AG04449 (cell line): ENCODE measurements at places on chromosomes 6 and 20.

DNA sequence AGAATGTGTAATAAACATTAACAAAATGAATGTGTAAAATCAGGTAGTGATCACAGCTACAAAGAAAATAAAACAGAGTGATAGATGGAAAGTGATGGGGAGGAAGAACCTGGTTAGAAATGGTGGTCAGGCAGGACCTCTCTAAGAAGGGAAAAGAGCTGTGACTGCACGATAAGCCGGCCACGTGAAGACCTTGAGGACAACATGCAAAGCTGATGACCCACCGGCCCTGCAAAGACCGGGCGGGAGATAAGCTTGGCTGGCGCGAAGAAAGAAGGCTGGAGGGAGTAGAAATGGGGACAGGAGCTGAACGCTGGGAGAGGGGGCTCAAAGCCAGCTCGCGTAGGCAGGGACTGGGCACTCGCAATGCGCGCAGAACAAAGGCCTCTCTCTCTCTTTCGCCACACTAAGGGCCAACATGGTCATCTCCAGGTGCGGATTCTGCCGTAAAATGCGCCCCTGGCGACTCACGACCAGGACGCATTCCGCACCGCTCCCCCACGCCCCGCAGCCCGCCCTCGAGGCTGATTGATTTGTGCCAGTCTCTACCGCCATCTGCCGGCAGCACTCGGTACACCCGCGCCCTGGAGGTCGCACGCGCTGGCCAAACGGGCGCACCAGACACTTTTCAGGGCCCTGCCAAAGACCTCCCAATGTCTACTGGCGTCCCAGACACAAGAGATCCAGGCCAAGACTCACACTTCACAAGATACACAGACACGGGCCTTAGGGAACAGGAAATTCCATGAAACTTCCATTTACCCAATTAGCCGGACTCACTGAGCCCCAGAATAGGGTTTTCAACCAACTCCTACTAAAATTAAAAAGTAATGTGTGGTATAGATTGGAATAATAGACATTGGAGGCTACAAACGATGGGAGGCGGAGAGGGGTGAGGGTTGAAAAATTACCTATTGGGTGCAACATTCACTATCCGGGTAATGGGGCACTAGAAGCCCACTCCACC lies 9.4 kb downstream of the DEFB132 start:
- no peak for DNase-seq

DNA sequence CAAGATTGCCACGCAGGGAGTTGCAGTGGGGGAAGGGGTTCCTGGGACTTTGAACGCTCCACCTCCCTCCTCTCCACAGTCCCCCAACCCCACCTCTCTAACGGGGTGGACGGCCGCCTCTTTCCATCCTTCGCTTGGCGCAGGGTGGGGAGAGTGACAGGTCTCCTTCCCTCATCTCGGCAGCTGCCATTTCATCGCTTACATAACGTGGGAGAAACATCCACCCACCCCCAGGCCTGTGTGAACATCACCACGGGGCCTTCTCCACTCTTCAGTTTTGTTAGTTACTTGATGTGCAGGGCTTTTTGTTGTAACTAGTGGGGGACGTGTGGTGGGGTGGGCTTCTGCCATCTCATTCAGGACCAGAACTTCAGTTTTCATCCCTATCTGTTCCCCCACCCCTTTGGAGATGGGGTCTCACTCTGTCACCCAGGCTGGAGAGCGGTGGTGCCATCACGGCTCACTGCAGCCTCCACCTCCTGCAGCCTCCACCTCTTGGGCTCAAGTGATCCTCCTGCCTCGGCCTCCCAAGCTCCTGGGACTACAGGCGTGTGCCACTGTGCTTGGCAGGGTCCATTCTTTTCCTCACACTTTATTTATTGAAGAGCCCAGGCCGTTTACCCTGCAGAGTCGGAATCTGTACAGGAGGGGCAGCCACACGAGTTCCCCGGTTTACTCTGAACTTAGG lies 17.7 kb downstream of the RTEL1 start:
- DNase-seq: no peak

DNA sequence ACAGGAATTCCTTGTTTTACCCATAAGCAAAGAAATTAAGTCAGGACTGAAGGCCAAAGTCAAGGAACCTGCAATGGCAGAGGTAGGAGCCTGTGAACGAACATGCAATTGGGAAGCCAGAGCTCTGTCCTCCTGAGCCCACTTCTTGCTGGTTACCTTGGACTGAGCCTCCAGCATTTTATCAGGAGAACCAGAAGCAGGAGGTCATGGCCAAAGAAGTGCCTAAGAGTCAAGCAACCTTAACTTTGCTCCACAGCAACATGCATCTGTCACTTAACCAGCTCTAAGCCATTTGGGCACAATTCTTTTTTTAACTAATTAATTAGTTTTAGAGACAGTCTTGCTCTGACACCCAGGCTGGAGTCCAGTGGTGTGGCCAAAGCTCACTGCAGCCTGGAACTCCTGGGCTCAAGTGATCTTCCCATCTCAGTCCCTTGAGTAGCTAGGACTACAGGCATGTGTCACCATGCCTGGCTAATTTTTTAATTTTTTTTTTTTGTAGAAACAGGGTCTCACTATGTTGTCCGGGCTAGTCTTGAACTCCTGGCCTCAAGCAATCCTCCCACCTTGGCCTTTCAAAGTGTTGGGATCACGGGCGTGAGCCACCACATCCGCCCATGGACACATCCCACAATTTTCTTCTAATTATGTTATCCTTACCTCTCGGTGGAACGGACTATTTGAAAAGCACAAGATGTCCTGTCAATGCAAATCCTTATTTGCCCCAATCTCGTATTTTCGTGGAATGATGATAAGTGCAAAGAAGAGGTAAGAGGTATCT lies 334.2 kb downstream of the CD83 start:
- DNase-seq: no peak

DNA sequence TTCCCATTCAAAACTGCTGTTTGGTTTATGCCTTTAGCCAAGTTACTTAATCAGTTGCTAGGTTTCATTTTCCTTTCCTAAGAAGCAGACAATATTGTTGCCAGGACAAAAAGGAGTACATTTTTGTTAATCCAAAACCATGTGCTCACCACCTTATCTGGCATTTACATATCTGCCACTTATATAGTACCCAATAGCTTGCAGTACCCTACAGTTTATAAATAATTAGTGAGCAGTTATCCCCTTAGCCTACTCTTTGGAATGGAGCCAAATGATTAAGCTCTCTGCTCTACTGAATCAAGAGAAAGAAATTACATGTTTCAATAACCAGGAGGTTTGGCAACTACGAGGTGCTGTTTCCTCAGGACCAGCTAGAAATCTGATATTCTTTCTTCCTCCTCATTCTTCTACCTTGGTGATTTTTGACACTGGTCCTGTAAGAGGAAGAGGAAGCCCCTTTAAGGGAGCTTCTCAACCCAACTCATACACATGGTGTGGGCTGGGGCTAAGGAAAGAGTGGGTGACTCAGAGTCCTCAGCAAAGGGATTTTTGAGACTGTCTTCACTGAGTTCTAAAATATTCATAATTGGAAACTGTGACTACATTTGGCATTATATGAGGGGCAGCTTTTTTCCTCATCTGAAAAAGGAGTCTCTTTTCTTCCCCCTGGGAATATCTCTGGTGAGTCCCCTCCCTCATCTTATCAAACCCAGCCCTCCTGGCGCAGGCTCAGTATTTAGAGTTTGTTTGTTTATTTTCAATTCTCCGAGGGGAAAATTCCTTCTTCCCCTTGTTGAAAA lies 1.5 kb downstream of the ZNFX1 start:
- no peak for DNase-seq

DNA sequence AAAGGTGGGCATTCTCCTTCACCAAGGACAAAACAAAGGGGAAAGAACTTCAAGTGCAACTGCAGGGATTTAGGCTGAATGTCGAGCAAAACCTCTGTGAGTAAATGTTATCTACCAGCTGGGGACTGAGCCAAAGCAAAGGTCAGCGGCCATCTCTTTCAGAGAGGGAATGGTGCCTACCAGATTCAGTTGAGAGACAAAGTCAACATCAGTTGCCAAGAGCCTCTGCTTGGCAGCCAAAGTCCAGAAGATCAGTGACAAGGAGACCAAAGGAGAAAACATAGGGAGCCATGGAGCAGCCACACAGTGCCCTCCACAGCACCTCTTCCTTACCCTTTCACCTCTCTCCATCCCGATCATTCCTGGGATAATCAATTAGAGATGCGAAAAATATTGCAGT lies 472.5 kb downstream of the KIF16B start:
- no peak for DNase-seq

DNA sequence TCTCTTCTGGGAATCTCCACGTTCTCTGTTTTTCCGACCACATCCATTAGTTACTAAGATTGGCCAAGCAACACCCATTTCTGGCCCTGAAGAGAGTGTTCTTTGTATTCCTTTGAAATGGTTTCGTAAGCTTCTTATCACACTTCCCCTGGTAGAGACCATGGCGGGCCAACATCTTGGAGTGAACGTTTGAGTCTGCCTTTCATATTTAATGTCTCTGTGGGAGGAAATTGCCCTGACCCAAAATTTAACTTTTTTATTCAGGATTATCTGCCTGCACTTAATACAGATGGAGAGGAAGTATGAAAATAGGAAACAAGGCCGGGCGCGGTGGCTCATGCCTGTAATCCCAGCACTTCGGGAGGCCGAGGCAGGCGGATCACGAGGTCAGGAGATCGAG lies 177.0 kb upstream of the SNX9 start:
- DNase-seq: no peak

- DNase-seq: no peak
Measured at GRCh38 chr6:26065952-26066380, 21.3 kb upstream of the HFE start.

- no peak for DNase-seq
Measured at GRCh38 chr6:89963391-89963790, 69.1 kb downstream of the GJA10 start.

DNA sequence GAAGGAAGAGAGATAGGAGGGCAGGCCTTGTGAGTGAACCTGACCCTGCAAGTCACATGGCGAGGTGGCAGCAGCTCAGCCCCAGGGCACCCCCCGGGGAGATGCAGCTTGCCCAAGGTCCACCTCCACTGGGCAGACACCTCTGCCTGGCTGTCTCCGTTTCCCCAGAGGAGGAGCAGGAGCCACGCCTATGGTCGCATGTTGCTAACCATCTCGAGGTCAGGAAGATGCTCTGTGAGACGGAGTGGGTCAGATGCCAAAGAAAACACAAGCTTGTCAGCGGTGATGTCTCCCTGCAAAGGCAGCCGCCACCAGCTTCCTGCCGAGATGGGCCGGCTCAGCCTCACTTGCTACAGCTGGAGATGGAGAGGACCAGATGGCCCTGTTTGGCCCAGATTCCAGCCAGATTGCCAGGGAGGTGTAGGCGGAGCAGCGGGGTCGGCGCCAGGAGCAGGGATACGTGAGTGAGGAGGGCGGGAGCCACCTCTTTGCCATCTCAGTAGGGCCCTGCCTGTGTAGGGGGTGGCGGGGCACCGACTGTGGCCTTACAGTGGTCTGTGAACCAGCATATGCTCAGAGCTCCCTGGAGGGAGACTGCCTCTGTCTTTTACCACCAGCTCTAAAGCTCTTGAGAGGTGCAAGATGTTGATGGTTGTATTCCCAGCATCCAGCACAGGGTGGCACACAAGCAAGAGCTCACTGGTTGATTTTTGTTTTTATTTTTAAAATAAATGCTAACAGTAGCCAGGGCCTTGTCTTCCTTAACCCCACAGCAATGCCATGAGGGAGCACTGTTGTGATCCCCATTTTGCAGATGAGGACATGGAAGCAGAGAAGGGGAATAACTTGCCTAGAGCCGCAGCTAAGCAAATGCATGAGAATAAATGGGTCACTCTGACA lies 42.9 kb upstream of the FAM83D start:
- DNase-seq: no peak

DNA sequence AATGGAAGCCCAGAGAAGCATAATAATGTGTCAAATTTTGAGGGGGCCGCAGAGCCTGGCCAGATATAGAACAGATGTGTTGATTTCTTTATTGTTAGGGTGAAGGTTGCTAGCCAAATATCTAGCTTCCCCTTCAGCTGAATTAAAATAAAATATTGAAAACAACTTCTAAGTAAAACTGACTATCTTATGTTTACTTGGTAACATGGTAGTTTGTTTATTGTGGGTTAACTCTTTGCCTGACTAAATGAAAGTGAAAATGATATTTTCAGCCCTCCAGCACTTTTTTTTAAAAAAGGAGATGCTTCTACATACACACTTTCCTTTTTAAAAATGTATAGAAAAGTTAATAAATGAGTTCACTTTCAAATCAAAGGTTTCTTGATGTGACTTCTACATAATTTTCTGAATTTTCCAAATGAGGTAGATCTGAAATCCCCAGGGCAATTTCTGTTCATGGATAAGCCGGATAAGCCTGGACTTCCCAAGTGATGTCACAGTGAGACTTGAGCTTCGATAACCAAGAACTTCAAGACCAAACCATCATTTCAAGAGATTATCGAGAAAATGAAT lies 172.1 kb upstream of the OLIG3 start:
- no peak for DNase-seq

- DNase-seq: no peak
Measured at GRCh38 chr20:42074944-42075343, 456.8 kb upstream of the CHD6 start.

DNA sequence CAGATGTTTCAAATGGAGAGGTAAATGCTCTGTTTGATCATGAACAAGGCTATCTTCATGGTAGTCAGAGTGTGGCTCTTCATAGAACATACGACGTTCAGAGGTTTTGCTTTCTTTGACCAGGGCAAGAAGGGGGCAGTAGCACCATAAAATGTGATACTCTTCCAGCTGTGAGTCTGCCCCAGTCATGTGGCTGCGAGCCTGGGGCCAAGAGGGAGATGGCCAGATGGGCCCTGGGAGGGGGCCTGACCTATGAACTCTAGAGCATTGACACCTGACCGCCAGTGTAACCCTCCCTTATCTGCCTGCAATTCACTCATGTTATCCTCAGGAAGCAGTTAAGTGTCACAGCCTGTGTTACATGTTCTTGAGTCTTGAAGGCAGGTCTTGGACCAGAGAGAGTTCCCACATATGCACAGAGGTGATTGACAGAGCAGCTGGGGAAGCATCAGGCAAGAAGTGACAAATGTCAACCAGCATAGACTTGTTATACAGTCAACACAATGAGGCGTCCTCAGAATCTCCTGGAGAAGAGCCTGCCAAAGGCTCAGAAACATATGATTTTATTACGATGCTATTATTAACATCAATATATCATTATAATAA lies 55.0 kb downstream of the SCML4 start:
- DNase-seq: no peak

DNA sequence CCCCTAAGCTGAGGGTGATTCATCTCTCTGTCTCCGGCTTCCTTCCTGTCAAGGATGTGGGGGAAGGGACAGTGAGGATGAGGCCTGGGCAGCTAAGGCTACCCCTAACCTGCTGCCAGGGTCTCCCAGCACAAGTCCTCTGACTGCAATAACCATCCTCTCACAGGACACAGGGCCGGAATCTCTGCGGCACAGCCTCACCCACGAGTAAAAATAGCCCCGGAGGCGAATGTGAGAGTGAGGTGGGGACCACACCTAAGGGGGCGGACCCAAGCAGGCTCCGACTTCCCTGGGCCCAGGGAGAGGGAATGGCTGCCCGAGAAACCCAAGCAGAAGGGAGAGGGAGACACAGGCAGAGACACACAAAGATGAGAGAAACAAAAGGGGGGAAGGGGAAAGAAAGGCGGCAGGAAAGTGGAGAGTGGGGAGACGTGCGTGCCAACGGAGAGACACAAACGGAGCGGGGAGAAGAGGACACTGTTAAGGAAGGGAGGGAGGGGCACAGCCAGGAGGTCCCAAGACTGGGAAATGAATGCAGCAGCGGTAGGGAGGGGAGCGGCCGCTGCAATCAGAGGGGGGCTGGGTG lies 1.4 kb downstream of the CLIC1 start:
- DNase-seq: no peak
